ENCODE measurements at places on chromosomes 4 and X.

DNA sequence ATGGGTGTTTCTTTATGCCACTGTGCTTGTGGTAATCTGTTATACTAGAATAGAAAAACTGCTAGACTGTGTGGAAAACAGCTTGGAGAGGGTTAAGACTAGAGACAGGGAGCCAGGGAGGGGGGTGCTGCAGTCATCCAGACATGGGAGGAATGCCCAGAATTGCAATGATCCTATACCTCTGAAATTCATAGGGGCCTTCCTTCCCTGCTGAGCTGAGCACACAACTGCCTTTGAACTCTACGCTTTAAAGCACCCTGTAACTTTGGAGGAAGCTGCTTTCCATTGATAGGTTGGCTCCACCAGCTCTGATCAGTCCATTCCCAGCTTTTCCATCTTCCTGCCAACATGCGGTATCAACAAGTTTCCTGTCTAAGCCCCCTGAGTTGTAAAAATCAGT, 155.9 kb upstream of the RASGEF1B start:
- no peak for DNase-seq

DNA sequence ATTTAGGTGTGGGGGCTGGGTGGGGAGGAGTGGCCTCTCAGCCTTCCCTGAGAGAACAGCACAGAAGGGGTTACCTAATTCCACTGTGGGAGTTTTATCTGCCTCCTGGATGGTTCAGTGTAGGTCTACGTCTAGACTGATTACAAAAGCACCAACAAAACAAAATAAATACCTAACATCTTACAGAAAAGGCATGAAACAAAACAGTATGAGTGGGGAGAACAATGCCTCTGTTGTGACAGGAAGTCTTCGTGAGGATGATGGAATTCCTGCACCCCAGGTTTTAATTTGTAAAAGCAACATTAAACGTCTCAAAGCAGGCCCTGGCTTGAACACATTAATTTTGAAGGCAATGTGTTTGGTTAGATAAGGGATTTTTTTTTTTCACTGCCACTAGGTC, 112.1 kb upstream of the GPC4 start:
- DNase-seq = no peak

- DNase-seq = no peak
Observed at GRCh38 chrX:85619962-85620361, 240.5 kb upstream of the POF1B start.

- no peak for DNase-seq
Observed at GRCh38 chr4:107937040-107937439, 5.7 kb downstream of the CYP2U1 start.

GRCh38 chr4:71765350-71765749, 18.5 kb downstream of the GC start:
- no peak for DNase-seq

All from CD4-positive, alpha-beta T cell treated with Interleukin-21 for 1 hour (primary cell).